ENCODE measurements at places on chromosomes 5 and 9.

DNA sequence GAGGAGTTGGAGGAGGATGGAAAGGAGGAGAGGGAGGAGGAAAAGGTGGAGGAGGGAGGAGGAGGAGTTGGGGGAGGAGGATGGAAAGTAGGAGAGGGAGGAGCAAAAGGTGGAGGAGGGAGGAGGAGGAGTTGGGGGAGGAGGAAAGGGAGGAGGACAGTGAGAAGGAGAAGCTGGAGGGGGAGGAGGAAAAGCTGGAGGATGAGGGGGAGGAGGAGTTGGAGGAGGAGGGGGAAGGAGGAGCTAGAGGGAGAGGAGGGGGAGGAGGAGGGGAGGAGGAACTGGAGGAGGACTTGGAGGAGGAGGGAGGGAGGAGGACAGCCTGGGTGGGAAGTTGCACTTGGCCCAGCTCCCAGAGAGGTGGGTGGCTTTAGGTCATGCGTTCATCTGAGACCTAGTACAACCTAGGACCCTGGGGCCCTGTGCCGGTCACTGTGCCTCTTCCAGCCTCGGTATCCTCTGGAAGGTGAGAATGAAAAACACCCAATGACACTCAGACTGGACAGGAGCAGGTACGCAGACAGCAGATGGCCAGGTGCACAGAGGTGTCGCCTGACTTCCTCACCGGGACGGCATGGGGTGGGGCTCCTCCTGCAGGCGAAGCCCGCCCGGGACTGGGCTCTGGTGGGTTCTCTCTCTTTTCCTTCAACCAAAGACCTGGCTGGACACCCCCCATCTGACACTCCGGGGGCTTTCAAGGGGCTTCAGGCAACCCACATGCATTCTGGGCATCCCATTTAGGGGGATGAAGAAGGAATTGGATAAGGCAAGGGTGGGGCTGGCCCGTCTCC, 12.2 kb upstream of the SLC2A6 start:
- DNase-seq = no peak

DNA sequence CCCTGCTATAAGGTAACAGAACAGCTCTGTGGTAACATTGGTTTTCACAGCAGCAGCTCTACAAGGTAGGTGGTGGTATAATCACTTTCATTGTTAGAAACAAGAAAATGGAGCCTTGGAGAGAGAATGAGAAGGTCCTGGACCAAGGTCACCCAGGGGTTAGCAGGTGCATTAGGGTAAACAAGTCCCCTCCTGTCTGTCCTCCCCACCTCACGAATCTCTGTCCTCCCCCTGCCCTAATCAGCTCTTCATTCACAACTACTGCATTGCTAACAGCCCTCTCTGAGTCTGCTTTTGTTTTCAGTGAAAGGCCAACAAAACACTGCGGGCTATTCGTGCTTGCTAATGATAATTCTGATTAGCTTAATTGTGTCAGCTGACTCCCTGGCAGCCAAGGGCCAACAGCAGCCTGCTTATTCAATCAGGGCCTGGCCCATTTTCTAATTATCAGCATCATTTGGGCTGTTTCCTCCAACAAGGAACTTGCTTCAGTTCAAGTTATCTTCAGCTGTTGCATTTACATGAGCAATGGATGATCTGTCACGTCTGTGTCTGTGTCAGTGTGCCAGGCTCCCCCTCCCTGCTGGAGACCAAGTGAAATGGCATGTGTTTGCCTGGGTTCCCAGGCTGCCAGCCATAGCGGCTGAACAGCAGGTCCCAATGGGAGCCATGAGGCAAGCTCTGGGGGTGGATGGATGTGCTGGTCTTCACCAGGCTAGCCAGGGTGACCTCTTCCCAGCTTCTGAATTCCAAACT, 56.7 kb upstream of the EQTN start:
- DNase-seq = no peak

DNA sequence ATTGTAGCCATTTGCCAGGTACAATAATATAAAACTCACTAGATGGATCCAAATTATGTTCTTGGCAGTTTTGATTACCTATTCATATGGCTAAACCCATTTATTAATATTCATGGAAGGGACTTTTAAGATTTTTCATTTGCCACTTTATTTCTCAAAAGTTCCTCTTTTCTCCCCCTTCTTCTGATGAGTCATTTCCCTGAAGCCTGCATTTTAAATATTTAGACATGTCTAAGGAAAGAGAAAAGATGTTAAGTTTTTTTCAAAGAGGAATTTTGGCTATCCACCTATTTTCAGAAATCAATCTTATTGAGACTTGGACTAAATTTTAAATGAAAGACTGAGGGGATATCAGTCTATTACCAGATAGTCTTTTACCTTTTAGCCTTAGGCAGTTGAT, 1189.4 kb downstream of the EFNA5 start:
- DNase-seq = no peak

- DNase-seq = no peak
These were observed 50.4 kb downstream of the ZNF474 start for GRCh38 chr5:122179701-122180100.

DNA sequence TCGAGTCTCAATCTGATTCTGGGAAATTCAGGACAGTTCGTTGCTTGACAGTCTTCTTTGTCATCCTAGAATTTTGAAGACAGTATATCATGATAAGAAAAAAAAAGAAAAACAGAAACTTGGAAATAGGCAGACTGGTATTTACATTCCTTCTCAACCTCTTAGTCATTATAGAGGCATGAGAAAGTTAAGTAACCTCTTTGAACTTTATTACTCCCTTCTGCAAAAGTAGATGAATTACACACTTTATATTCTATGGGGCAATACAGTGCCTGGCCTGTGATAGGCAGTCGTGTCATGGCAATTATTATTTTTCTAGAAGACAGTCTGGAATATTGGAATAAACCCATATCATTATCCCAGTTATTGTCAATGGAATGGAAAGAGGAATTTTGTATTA, 828.9 kb downstream of the TLR4 start:
- no peak for DNase-seq

DNA sequence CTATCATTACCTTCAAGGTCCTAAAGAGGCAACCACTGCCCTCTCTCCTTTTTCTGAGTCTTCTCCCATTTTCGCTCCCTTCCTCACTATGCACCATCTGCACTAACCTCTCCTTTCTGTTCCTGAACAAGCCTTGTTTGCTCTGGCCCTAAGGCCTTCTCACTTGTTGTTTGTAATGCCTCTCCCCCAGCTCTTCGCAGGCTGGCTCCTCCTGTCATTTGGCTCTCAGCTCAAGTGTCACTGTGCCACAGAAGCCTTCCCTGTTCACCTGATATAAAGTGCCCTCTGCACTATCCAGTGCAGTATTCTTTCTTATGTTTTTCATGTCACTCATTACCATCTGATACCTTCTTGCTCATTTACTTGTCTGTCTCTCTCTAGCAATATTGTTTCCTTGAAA, 303.7 kb downstream of the KCNN2 start:
- DNase-seq = no peak

GRCh38 chr9:87277346-87277745, 220.3 kb upstream of the DAPK1 start:
- DNase-seq = no peak

DNA sequence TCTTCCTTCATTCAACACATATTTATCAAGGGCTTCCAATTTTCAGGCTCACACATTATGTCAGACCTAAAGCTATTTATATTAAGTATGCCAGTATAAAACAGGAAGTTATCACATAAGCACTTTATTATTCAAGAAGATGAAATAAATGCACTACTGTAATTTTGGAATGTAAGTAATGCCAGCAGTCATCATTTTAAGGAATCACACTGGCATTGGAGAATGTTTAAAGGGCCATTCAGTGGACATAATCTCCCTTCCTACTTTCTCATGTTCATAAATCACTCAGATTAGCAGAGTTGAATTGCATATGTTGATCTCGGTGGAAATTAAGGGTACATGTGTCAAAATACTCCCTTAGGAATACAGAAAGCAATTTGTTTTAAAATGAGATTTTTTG, 164.4 kb downstream of the GIN1 start:
- no peak for DNase-seq

Measured in activated CD8-positive, alpha-beta memory T cell treated with anti-CD3 and anti-CD28 coated beads, Interleukin-2, amount 50 U/mL, for 48 hours (primary cell).